Dermis microvascular lymphatic vessel endothelial cell (primary cell): ENCODE measurements at places on chromosomes 6 and 20. TPM values are rescaled to one million over a fixed set of nuclear protein-coding genes. Genes with fewer than 3 reads are reported as not detected.

DNA sequence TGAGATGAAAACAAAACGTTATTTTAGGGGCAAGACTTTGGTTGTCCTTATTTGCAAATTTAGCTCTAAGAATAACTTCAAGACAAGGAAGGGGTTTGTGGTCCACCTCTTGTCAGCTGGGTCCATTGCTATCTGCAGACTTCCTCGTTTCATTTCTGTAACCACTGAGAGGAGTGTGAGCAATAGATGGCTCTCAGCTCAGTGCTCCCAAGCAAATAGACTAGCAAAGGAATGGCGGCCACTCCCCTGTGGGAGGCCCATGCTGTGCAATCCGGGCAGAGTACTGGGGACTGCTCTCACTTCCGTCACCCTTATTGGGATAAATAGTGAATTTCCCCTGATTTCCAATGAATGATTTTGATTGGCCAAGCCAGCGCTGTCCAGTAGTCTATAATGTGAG, 176.6 kb downstream of the ZDHHC14 start:
- DNase-seq: no peak

DNA sequence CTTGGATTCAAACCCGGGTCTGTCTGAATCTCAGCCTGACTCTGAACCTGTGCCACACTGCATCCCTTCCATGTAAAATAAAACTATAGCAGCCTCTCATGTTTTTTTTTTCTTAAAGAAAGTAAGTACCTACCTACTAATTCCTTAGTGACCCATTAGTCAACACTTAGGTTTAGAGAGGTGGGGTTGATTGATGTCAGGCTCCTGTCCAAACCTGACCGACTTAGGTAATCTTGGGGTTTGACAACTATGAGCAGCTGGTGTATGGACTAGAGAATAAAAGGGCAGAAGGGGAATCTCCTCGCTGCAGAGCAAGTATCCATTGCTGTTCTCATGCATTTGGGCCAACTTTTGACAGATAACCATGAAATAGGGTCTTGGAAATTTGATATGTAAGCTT, 6.5 kb downstream of the NKAIN2 start:
- DNase-seq: no peak

GRCh38 chr6:116210750-116211425, 43.0 kb downstream of the TSPYL4 start:
- DNase-seq: no peak

GRCh38 chr6:97262676-97263075, 20.3 kb downstream of the MMS22L start:
- DNase-seq: no peak

GRCh38 chr20:57388953-57389694, 2.1 kb upstream of the RBM38 start:
- no peak for DNase-seq

DNA sequence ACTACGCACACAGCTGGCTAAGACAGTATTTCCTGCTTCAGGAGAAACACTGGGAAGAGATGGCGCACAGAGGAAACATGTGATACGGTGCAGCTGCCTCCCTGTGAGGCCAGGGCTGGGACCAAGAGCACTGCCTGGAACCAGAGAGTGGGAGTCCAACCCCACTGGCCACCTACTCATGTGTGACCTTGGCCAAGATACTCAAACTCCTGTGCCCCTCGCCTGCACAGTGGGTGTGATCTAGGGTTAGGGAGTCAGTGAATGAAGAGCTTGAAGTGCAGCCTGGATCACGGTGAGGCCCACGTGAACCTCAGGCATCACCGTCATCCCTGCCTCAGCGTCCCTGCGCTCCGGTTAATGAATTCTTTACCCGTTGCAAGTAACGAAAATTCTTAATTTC, 41.7 kb upstream of the MPC1 start:
- DNase-seq: no peak

DNA sequence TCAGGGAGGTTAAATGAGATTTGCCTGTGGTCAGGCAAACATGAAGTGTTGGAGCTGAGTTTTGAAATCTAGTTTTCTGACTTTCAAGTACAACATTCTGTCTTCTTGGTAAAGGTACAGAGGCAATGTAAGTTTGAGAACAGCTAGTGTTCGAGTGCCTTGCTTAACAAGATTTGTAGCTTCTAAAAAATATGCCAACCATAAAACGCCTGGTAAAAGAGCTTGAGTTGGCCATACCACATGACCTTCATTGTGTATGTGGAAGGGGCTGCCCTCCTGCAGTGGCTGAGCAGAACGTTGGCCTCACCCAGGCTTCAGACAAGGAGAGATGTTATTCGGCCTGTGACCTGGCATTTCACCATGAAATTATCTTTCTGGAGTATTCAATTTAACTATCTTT, 86.5 kb downstream of the MAP7 start:
- DNase-seq: no peak

GRCh38 chr6:147677647-147678046, 169.2 kb downstream of the SAMD5 start:
- no peak for DNase-seq

DNA sequence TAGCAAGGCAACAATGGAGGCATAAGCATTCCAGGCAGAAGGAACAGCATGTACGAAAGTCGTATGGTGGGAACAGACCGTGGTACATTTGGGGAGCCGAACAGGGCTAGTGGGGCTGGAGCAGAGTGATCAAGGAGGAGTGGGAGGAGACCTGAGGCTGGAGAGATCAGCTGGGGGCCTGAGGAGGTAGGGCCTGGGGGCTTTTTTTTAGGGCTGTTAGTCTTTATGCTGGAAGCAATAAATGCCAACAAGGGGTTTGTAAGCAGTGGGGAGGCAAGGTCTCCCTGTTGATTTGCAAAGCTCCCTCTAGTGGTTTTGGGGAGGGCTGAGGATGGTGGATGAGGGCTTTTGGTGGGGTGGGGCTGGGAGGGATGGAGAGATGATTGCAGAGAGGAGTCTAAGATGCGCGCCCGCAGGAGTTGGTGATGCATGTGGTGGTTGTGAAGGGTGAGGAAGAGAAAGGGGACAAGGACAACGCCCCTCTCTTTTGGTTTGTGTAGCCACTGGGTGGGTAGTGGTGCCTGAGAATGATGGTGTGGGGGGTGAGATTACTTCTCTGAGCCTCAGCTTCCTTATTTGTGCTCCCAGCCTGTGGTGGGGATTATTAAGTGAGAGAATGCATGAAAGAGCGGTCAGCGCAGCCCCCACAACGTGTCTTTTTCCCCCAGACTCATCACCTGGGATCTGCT, 74.1 kb upstream of the TOX2 start:
- DNase-seq: no peak

DNA sequence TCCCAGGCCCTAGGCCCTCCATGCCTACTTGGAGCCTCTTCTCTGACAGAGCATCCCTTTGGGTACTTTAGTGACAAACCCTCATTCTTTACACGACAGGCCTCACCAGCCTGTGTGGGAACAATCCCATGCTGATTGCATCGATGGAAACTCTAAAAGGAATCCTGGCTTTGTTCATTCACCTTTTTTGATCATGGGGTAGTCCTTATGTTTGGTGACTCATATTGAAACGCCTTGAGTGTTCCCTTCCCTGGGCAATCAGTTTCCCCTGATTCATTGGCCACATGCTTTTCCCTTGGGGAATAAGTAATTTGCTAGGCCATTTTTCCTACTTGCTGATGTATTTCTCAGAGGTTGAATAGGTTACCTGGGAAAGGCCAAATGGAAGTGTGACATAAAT, 14.7 kb upstream of the TNFAIP3 start:
- no peak for DNase-seq

- no peak for DNase-seq
Measured at GRCh38 chr6:23618366-23618765, 507.6 kb upstream of the NRSN1 start.

GRCh38 chr6:129686941-129687627, 22.9 kb downstream of the ARHGAP18 start:
- DNase-seq: no peak

DNA sequence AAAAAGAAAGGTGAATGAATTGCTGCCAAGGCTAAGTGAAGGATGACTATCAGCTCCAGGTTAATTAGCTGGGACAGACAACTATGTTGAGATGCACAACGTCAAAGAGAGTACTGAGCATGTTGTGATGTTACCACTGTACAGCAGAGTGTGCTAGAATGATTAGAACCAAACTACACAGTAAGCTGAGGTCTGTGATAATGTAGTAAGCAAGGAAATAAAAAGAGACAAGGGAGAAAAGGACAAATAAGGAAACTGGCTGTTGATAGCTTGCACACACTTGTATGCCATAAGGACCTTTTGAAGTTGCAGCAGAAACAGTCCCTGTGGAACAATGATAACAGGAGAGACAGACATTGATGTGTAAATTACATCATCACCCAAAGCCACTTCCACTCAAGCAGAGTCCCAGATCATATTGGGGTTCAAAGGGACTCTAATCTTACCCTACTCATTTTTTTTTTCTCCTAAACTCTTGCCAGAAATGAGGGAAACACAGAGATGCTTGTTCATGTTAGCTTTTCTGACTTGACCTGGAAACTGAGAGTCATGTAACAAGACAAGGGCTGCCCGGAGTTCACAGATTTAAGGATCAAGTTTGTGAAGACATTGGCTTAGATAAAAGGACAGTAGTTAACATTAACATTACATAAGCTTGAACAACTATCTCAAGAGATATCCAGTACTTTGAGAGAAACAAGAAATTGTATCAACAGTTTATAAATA, 189.9 kb downstream of the CENPW start:
- no peak for DNase-seq

DNA sequence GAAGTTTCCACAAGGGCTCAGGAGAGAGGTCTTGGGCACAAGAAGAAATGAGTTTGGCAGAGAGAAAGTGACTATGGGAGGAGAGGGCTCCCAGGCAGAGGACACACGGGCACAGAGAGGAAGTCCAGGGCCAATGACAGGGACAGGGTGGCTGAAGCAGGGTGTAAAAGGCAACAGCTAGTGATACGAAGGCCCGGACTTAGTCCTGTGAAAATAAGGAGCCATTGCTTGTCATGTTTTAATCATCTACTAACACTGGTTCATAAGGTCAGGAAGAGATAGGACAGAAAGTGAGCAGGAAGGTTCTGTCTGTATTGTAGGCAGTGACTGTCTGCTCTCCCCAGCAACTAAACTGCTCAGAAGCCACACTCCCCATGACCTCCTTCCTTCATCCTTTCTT, 204.7 kb upstream of the SHLD1 start:
- no peak for DNase-seq

- no peak for DNase-seq
Measured at GRCh38 chr20:59425572-59425971, 125.2 kb downstream of the EDN3 start.

DNA sequence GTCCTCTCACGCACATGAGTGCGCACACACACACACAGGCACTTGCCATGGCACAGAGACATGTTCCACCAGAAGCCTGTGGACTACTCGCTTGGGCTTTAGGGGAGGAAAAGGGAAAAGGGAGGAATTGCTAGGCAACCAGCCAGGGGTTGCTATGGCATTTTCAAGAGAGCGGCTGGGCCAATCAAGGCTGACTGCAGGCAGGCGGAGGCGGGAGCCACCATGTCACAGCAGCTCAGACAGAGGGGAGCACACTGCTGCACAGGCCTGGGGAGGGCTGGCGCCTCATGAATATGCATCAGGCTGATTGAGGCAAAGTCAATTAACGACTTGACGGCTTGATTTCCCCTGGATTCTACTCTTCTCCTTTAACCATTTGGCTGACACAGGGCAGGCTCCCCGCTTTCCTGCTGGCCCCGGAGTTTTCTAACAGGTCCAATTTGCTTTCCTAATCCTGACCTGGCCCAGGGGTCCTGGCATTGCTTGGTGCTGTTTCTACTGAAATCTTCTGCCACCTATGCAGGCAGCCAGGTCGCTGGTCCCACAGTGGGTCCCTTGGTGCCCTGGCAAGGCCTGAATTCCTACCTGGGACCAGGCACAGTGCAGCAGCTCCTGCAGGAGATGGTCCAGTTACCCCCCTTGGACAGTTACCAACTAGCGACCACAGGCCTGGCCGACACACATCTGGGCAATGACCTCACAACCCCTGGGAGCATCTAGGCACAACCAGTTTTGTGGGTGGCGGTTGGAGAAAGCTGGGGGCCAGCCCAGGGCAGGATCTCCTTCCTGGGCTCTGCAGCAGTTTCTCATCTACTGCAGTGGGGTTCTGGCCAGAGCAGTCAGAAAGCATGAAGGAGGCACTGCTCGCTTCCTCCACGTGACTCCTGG, 52.1 kb downstream of the YTHDF1 start:
- no peak for DNase-seq

- DNase-seq: no peak
Measured at GRCh38 chr20:44714701-44715498, at the start of gene CCN5. CCN5 (plus strand) TSS chr20:44715369; CDS start chr20:44715391, 22 bp downstream.

DNA sequence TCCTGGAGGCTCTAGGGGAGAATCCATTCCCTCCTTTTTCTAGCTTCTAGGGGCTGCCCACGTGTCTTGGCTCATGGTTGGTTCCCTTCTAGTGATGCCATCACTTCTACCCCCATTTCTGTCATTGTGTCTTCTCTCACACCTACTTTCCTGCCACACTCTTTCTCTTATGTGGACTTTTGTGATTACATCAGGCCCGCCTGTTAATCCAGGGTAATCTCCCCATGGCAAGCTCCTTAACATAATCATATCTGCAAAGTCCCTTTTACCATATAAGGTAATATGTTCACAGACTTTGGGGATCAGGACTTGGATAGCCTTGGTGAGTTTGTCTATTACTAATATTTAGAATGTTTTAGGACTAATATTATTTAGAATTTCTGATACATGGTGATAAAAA, 111.9 kb downstream of the DNAH8 start:
- no peak for DNase-seq

DNA sequence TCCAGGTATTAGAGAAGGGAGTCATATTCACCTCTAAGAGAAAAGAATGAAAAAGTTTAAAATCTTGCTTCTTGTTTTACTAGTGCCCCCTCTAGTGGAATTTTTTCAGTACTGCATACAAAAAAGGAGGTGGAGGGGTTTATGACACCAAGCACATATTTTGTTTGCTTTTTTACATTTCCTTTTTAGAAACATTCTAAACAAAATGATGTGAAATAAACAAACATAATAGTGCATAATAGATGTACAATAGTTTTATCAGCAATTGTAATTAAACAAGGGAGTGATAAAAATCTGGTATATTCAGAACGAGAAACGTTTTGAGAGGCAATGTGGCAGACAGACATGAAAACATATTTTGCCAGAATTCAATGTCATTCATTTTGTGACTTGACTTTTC, 111.0 kb upstream of the TFAP2D start:
- peak; percentile 1 for DNase-seq

DNA sequence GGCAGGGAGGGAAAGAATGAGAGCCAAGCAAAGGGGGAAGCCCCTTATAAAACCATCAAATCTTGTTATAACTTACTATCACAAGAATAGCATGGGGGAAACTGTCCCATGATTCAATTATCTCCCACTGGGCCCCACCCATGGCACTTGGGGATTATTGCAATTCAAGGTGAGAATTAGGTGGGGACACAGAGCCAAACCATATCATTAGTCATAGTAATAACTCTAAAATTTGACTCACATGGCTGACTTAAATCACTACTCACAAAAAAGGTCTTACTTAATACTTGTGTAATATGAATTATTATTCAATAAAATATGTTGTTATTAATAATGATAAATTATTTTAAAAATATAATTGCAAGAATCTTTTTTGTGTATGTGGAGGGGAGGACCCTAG, 178.1 kb upstream of the TCF21 start:
- DNase-seq: no peak

GRCh38 chr6:150723857-150724256, 124.2 kb downstream of the PLEKHG1 start:
- DNase-seq: no peak

Gene EBF4
- total RNA-seq: 0.77 and 4.7 TPM in 2 replicates

Gene KHDC1L
- not detected in 2 replicates for total RNA-seq

Gene ARMH2
- not detected in 2 replicates for total RNA-seq

Gene ISM1
- total RNA-seq: under 0.01 TPM in 1 of 2 replicates, not detected in the other

Gene DDO
- total RNA-seq: 3.3 and 3.8 TPM in 2 replicates

Gene PRND
- total RNA-seq: 1.6 and 1.9 TPM in 2 replicates

Gene PFDN6
- 21.0 and 31.5 TPM in 2 replicates for total RNA-seq

Gene KCNB1
- total RNA-seq: under 0.01 TPM in 1 of 2 replicates, not detected in the other
